H54 (cell line): ENCODE measurements at places on chromosomes 5 and 9.

DNA sequence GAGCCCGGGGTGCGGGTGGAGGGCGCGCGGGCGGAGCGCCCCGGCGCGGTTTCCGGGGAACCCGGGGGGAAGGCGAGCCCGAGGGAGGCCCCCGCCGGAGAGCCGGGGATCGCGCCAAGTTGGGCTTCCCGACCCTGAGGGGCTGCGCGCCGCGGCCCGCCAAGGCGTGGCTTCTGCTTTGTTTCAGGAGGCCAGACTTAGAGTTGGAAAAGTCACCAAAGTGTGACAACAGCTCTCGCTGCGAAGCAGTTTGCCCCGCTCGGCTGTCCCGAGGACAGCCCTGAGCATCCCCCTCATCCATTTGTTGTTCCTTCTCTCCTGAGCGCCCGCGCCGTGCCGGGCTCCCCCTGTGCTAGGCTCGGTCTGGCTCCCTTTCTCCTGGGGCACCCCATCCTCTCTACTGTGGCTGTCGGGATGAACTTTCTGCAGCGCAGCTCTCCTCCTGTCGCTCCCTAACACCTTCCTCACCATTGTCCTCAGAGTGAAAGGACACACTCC is 410 bp downstream of the GLIPR2 start:
- no peak for DNase-seq

DNA sequence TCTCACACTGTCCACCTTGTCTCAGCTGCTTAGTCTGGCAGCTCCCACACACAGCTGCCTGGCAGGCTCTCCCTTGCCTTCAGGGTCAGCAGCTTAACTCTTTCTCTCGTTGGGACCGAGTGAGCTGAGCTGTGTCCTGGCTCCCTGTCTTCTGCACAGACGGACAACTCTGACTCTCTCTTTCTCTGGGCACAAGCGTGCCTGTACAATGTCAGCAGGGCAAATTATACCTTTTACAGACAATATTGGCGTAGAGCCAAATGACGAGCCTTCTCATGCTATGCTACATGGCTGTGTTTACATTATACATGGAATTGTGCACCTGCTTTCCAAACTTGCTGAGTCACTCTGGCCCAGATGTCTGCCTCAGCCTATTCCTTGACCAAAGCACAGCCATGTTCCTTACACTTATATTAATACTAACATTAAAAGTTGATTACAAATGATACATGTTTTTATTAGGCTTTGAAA is 188.6 kb downstream of the CYLC2 start:
- no peak for DNase-seq

DNA sequence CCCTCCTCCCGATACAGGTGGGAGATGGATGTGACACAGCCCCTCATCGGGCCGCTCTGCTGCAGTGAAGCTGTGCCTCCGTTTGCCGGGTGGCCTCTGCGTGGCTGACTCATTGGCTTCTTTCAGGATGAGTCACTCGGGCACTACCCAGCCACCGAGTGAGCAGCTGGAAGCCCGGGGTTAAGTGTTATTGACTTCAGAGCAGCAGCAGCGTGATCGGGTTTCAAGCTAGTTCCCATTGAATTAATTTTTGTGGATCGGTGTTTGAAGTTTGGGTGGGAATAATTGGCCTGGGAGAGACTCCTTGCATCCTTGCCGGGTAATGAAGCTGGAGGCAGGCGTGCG is 266.4 kb upstream of the IRX4 start:
- peak; percentile 77 for DNase-seq

- DNase-seq: no peak
Measured at GRCh38 chr9:110048976-110049698, 158.8 kb downstream of the C9orf152 start.

GRCh38 chr9:10571699-10572098 is 41.1 kb downstream of the PTPRD start:
- no peak for DNase-seq

GRCh38 chr5:174183701-174184100 is 138.2 kb downstream of the NSG2 start:
- no peak for DNase-seq

DNA sequence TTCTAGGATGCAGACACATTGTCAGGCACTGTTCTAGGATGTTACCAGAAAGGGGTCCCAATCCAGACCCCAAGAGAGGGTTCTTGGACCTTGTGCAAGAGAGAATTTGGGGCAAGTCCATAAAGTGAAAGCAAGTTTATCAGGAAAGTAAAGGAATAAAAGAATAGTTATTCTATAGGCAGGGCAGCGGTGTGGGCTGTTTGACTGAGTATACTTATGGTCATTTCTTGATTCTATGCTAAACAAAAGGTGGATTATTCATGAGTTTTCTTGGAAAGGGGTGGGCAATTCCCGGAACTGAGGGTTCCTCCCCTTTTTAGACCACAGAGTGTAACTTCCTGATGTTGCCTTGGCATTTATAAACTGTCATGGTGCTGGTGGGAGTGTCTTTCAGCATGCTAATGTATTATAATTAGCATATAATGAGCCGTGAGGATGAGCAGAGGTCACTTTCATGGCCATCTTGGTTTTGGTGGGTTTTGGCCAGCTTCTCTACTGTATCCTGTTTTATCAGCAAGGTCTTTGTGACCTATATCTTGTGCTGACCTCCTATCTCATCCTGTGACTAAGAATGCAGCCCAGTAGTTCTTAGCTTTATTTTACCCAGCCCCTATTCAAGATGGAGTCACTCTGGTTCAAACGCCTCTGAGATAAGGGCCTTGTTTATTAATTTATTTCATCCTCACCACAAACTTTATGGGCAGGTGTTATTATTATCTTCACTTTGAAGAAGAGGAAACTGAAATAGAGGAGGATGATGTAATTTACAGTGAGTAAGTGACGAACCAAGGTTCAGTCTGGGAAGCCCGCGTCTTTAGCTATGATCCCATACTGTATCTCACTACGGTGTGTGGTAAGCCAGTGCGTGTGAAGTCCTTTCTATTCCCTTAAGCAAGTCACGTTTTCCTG is 186.0 kb upstream of the KLF4 start:
- DNase-seq: no peak

GRCh38 chr5:154761046-154761736 is 6.0 kb downstream of the LARP1 start:
- no peak for DNase-seq
